Naive thymus-derived CD8-positive, alpha-beta T cell (primary cell): ENCODE measurements at places on chromosomes 5 and 9.
A peak's percentile ranks its signal among the peaks of the same experiment; 100 is the strongest.

DNA sequence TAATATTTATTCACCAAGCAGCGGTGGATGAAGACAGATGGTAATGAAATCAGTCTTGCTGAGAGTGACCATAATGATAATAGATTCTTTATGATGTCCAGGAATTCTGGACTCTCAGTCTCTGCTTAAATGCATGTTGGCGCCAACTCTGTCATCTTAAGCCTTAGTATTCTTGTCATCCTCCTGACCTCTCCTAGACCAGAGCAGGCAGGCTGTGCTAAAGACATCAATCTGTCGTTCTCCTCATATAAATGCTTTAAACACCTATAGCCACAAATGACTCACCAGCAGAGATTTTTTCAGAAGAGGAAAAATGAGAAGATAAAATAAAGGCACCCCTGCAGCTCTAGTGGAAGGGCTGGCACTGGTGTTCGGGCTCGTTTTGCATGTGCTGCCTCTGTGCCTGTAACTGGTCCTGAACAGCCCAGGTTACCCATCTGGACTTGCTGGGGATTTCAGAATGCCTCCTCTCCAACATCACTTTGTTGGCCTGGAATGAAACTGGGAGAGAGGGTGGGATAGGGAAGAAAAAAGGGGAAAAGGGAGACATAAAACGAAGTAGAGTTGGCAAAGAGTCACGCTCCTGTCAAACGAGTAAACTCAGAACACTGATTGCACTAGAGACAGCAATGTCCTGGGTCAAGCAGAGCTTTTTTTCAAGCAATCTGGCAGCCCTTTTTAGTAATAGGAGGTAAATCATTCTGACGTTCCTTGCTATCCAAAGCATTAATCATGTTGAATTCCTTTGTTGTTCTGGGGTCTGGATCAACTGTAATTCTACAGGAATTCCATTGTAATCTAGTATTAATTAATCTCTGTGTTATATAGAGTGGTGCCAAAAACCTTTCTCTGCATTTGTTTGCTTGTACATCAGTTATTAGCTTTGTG, 195.5 kb upstream of the CLINT1 start:
- no peak for DNase-seq

DNA sequence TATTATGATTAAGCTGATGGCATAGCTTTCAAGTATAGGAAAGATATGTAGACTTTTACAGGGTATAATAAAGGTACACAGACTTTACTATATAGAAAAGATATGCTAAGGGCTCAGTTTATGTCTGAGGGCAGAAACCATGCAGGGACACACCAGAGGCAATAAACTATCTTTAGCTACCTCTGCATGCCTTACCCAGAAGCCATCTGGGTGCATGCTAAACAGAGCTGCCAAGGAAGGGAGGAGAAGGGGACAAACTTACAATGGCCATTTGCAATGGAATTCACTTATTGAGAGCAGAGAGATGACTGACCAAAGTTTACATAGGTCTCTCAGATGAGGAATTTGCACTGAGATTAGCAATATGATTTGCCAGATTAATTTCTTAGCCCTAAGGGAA, 143.1 kb upstream of the NR4A3 start:
- no peak for DNase-seq

DNA sequence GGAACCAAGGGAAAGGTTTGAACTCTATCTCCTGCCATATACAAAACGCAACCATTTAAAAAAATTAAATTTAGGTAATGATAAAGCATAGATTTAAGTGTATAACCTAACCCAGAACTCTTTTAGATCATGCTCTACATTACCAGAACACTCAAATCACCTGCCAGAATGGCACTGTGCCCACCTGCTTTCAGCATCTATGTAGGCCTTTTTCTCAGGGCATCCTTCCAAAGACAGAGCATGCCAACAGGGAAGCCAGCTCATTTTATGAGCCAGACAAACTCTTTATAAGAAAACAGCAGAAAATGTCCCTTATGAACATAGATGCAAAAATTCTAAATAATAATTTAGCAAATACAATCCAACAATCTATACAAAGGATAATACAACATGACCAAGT, 47.9 kb upstream of the SMAD5 start:
- no peak for DNase-seq

DNA sequence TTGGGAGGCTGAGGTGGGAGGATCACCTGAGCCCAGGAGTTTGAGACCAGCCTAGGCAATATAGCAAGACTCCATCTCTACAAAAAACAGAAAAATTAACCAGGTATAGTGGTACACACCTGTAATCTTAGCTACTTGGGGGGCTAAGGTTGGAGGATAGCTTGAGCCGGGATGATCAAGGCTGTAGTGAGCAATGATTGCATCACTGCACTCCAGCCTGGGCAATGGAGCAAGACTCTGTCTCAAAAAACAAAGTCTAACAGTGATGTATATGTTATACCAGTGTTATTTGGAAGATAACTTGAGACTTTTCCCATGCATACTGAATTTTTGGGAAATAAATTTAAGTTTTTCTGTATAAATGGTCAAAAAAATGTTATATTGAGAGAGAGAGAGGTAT, 146.3 kb downstream of the ZCCHC7 start:
- DNase-seq = no peak

DNA sequence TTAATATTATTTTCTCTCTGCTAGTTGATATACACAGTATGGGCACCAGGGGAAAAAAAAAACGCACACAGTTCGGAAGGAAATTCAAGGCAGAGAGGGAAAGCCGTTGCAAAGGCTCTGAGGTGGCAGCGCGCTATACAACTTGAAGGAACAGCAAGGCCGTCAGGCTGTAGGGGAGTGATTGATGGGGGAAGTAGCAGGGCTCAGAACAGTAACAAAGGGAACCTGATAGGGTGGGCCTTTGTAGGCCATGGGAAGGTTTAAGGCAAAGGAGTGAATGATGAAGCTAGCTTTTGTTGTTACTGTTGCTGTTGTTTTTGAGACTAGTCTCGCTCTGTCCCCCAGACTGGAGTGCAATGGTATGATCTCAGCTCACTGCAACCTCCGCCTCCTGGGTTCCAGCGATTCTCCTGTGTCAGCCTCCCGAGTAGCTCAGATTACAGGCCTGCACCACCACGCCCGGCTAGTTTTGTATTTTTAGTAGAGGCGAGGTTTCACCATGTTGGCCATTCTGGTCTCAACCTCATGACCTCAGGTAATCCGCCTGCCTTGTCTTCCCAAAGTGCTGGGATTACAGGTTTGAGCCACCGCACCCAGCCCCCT, 27.0 kb downstream of the AQP7 start:
- DNase-seq = no peak

DNA sequence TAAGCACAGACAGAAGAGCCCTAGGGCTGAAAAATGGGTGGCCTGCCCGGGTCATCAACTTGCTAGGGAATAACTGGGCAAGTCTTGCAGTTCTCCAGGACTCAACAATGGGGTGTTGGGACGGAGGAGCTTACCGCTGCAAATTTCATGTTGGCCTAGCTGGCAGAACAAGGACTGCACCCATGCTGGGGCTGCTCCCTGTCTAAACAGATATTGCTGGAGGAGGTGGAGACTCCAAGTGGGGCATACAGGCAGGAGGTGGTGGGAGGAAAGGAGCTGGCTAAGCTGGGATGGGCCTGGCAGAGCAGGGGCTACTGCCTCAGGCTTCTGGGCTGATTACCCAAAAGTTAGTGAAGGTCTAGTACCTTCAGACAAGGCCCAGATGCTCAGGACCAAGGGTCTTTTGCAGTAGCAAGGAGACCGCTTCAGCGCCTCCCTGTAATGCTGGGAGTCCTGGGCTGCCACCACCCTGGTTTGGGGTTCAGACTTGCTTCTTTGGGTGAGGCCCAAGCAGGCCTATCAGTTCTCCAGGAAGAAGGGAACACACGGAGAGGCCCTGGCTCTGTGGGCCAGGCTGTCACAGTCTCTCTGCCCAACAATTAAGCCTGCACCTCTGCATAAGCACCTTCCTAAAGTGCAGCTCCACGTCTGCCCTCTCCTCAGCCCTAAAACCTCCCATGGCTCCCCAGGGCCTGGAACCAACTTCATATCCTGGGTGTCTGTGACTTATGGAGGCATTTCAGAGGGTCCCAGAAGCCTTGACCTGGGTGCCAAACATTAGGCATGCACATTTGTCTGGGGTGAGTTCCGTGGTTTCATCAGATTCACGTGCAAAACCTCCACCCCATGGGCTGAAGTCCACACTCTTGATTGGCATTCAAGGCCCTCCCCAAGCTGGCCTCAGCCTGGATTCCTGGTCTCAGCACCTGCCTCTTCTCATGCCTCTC, 24.2 kb upstream of the KIF12 start:
- DNase-seq = no peak

DNA sequence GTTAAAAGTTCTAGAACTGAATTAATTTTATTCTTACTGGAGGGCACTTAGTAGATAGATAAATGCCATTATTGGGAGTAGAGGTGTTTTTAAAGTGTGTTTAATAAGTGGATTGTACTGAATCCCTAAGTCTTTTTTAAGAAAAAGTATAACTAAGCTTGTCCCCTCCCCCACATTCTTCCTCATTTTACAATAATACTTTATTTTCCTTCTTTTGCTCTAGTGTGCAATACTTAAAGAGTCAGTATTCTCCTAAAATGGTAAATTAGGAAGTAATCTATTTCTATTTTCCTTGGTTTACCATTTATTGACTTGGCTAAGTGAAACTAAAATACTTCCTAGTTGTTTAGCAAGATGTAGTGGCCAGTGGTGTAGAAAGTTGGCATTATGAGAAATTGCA, 11.6 kb downstream of the UBLCP1 start:
- no peak for DNase-seq

DNA sequence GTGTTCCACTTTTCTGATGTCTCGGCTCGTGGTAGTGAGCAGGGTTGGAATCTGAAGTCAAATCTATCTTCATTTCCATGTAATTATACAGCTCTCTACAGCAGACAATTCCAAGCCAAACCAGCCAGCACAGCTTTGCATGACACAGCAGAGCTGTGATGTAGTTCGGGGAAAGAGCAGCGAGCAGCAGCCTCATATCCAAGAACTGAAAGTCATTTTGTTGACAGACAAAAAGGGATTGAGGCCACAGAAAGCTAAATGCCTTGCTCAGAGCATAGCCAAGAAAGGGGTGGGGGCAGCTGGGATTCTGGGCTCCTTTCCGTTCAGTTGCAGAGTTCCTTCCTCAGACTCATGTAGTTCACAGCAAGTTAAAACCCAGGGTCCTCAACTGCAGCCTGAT, 32.1 kb downstream of the LCP2 start:
- DNase-seq = no peak

- DNase-seq = no peak
These were observed 41.0 kb downstream of the RNF180 start for GRCh38 chr5:64206653-64207052.

- no peak for DNase-seq
These were observed 68.8 kb upstream of the SSBP2 start for GRCh38 chr5:81819556-81820317.

DNA sequence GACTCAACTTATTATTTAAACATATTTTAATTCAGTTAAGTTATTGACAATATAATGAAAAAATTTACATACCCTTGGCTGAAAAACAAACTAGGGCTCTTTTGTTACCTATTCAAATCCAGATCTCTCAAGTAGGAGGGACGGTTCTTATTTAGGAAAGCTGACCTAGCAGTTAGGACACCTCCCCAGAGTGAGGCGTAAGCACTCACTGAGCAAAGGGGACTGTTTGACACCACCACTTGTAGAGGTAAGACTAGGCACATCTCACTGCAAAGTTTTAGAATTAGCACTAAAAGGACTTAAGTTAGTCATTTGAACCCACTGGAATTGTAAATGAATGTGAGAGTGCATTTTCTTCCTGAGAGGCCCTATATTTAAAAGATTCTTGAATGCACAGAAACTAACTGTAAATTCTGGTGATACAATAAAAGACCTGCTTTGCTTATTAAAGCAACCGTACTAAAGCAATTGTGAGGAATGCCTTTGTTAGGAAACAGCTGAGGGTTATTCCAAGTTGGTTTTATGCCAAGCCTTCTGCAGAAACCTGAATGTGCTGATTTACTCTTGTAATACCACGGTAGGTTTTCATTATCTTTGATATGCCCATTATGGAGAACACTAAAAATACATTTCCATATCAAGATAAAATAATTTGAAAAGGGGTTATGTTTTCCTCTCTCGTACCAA, 16.2 kb downstream of the HACD4 start:
- no peak for DNase-seq

- no peak for DNase-seq
These were observed 75.1 kb downstream of the PSAT1 start for GRCh38 chr9:78371981-78372380.

GRCh38 chr5:53249529-53250200, 140.1 kb upstream of the MOCS2 start:
- DNase-seq = no peak

GRCh38 chr9:34869390-34869789, 88.7 kb upstream of the PHF24 start:
- DNase-seq = no peak

DNA sequence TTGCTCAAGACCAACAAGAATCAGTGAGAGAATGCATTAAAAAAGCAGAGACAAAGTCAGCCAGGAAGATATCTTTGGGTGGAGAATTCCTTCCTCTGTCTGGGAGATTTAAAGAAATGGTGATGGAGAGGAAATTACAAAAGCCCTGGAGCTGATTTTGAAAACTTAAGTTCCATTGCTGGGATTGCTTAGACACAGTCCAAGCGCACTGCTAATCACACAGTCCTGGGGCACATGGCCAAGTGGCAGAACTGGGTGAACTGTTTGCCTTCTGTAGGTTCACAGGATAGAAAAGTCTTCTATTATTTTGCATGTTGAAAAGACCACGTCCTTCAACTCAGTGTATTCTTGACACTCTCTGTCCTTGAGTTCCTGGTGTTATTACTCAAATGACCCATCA, 284.9 kb upstream of the FBXL7 start:
- DNase-seq = no peak

DNA sequence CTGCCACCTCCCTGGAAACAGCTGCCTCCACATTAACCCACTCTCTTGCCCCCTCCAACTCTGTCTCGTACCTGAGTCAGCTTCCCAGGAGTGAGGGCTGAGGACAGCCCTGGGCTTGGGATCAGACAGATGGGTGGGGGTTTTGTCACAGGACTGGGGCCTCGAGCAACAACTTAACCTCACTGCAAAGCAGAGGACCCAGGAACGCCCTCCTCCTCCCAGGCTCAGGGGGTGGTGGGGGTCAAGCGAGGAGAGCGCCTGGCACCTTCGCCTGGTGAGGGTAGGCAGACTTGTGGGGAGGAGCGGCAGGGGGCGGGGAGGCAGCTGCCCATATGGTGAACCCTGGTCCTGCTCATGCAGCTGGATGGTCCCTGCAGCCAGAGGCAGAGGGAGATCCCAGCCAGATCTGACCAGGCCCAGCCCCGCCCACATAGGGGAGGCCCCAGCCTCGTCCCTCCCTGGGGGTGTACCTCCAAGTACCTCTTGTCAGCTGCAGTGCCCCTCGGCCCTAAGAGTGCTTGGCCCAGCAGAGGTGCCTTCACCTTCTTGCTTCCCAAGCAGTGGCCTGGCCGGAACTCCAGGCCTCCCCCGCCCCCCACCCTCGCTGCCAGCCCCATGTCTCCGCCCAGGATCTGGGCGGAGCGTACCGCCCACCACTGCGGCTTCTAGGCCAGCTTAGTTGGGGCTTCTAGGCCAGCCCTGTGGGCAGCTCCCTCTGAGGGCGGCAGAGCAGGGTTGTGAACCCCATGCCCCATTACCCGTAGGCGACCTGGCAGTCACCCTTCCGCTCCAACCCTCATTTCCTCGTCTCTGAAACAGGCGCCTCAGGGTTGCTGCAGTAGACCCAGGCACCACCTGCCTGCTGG, at the start of gene SARDH:
Gene SARDH, minus strand, starts transcription at position 579 of the 866 bp plus-strand sequence. CDS start 4,179 bp downstream, outside the sequence.
- peak; percentile 27 for DNase-seq
